B cell (primary cell): ENCODE measurements at places on chromosomes 5 and 9.

DNA sequence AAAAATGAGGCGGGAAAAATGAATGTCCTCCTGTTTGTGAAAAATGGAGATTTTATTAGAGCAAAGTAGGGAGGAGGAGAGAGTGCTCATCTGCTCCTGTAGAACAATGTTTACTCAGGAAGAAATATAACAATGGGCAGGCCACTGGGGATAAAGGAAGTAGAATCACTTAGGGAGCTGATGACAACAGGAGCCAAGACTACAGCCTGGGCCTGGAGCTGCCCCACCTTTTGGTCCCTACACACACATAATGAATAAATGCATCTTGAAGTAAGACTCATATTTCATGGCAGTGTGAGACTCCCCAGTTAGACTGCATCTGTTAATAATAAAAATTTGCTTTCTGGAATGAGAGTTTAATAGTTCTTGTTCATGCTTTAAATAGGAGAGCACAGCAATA lies 1939.8 kb downstream of the EFNA5 start:
- no peak for DNase-seq

DNA sequence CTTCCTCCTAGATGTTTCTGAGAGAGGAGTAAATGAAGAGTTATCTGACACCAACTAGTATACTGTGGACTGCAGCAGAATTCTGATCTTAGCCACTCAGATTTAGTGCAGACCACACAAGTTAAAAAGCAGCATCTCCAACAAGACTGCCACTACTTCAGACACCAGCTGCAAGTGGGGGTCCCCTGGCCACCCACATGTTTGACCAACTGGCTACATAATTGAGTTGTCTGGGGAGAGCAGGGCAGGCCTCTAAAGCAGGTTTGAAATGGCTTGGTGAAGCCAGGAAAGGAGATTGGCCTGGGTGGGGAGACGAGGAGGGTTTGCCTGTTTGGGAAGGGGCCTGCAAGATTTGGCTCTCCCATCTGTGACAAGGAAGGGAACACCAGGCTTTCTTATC lies 40.5 kb upstream of the FAM81B start:
- DNase-seq: no peak

DNA sequence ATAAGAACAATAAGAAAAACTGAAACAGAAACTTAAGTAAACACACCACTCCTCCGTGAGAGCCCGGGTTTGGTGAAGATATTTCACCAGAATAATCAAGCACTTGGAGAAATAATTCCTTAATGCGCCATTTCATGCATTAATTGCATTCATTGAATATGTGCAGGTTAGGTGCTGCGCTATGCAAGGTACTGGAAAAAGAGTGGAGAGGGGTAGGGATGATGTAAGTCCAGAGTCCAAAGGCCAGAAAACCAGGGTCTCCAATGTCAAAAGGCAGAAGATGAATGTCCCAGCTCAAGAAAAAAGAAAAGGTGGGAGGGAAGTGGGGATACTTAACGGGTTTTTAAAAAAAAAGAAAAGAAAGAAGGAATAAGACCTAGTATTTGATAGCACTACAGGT lies 669 bp upstream of the ZFP37 start:
- DNase-seq: no peak

DNA sequence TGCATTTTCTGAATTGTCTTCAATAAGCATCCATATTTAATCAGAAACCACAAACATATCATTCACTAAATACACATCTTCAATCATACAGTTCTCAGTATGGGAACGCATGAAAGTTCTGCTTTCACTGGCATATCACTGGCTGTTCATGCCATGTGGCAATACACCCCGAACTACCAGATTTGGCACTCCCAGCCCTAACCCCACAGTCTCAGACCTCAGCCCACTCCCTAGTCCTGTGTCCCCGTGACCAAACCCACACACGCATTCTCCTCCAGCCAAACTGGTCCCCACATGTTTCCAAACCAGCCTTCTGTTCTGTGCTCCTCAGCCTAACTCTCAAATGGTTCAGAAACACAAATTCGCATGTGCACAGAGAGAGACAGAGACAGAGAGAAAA lies 20.6 kb downstream of the KCNMB1 start:
- DNase-seq: no peak

DNA sequence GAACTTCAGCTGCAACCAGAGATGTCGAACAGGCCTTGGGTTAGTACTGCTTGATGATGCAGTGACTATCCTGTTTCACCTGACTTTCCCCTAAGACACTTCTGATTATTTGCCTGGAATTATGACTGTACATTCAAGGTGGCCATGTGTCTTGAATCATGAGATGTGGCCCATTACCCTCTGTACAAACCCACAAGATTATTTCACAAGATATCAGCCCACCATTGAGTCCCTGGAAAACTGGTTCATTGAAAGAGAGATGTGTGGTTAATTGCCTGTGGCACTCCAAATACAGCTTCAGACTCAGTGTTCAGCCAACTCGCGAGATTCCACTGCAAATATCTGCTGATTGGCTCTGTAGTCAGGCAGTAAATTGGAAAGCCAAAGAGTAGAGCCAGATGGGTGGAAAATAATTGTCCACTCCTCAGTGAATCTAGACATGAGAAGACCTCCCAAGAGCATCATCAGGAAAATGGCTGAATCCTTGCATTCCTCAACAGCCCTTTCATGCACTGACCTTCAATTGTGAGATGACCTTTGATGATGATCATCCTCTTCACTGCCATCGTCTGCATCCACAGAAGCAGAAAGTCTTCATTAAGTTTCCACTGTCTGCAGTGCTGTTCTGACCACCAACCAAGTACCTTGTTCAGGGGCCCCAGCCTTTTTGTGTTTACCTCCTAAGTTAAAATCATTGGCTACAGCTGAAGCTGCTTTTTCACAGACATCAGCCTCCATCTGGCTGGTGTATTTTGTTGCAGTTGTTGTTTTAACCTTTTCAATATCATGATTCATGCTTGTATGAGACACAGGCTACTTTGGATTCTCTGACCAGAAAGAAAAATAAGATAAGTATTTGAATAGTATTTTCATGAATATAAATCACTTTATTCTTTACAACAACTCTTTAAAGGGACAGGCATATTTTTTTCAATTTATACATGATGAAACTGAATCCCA lies 75.2 kb downstream of the ESM1 start:
- no peak for DNase-seq

- DNase-seq: no peak
Observed at GRCh38 chr9:136931611-136932130, 12.9 kb downstream of the FBXW5 start.

DNA sequence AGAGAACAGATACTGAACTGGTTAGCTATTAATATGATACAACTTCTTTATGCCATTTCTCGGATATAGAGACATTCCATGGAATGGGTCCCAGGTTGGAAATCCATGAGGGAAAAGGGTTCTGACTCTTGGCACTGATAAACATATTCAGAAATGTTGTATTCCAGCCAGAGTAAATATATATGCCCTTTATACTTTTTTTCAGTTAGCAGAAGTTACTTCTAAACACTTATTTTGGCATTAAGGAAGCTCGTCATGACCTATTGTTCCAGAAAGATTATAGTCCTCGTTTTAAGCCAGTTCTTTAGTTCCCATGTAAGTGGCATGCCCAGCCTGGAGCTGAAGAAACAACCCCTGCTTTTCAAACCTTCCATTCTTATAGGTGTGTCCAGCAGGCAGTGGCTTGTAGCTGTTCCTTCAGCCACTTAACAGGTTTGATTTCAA lies 181.6 kb downstream of the CD180 start:
- no peak for DNase-seq

GRCh38 chr9:109813829-109814228 lies 33.8 kb downstream of the PALM2AKAP2 start:
- no peak for DNase-seq

DNA sequence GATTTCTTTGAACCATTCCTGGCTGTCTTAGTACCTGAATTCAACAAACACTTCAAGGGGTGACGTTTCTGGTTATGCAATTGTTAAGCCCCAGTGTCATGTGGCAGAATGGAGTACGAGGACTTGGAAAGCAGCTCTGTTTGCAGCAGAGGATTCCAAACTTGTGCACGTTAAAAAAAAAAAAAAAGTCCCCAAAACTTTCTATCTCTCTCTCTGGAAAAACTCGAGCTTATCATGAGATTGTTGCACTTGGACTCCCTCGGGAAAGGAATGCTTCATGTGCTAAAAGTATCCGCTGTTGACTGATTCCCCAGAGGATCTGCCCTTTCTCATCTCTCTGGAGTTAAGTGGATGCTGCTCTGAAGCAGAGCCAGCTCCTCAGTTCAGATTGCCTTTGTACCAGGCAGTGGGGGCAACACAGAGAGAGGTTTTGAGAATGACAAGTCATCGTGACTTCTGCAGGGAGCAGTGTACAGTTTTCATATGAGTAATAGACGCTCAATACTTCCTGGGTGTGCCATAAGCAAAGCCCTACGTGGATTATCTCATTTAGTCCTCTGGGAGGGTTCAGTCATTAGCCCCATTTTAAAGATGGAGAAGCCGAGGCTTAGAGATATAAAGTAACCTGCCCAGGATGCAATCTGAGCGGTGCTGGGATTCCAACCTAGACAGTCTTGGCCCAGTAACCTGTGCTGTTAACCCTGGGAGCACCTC lies 28.1 kb downstream of the TMOD1 start:
- no peak for DNase-seq

- DNase-seq: no peak
Observed at GRCh38 chr9:68842568-68842967, 137.5 kb downstream of the PIP5K1B start.

GRCh38 chr5:75047356-75047755 lies 5.0 kb downstream of the GCNT4 start:
- no peak for DNase-seq

GRCh38 chr5:115875447-115875846 lies 33.7 kb downstream of the AP3S1 start:
- no peak for DNase-seq

- DNase-seq: no peak
Observed at GRCh38 chr9:134263596-134263995, 62.7 kb upstream of the RXRA start.

- DNase-seq: peak; percentile 76
Observed at GRCh38 chr9:121059998-121060636, 10.0 kb upstream of the C5 start.

DNA sequence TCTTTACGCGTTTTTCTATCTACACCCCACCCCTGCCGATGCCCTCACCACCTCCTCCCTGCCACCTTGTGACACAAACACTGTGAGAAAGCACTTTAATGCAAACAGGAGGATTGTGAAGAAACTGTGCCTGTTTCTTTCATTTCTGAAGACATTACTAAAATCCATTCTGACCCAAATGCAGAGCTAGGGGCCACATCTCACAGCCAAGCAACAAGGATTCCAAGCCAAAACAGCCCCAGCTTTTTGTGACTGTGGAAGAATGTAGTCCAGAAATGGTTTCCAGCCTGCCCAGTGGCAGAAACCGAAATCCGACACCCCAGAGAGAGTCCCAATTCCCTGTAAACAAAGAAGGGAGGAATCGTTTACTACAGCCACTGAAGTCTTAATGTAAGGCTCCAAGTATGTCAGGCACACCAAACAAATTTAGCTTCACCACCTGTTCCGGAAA lies 190.9 kb downstream of the TTC39B start:
- no peak for DNase-seq

GRCh38 chr9:103188781-103189350 lies 193.7 kb downstream of the CYLC2 start:
- no peak for DNase-seq

GRCh38 chr5:112634166-112634565 lies 103.5 kb upstream of the APC start:
- no peak for DNase-seq

DNA sequence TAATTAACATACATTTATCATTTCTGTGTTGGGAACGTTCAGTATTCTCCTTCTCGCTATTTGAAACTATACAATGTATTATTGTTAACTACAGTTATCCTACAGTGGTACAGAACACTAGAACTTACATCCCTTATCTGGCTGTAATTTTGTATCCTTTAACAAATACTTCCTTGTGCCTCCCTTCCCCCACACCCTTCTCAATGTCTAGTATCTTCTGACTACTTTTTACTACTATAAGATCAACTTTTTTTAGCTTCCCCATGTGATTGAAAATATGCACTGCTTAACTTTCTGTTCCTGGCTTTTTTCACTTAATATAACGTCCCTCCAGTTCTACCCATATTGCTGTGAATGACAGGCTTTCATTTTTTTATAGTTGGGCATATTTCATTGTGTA lies 253.5 kb downstream of the RAB3C start:
- DNase-seq: no peak

GRCh38 chr5:1424716-1425115 lies 20.5 kb downstream of the SLC6A3 start:
- DNase-seq: no peak

DNA sequence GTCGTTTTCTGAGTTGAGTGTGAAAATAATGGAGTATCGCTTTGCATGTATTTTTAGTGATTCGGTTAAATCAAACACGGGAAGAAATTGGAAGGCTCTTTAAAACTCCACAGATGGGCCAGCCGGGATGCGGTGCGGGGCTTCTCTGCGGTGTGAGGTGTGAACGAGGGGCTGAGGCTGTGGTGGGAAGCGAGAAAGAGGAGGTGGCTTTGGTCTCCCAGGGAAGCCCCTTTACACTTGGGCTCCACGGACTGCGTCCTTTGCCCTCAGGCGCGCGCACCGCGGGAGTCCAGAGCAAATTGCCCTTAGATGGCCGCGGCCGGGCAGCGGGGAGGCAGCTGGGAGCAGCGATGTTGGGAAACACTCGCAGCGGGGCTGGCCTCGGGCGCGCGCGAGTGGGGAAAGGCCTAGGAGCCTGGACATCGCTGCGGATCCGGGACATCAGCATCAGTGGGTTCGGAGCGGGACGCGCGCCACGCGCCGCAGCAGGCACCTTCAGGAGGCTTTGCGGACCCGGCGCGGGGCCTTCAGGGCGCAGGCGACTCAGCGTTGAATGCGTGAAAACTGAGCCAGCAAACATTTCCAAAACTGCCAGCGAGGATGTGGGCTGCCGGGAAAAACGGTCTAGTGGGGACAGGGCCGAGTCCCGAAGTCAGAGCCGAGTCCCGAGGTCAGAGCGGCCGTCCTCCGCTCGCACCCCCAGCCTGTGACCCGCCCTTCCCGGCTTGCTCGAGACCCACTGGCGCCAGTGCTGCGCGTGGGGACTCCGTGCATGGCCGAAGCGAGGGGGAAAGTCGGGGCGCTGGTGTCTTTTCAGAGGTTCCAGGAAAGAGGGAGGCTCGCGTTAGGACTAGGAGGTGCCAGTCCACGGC lies 6.5 kb downstream of the IRX1 start:
- no peak for DNase-seq

- no peak for DNase-seq
Observed at GRCh38 chr9:133419005-133419404, 1.2 kb upstream of the REXO4 start.

- no peak for DNase-seq
Observed at GRCh38 chr5:147037515-147038205, 159.1 kb upstream of the PPP2R2B start.

DNA sequence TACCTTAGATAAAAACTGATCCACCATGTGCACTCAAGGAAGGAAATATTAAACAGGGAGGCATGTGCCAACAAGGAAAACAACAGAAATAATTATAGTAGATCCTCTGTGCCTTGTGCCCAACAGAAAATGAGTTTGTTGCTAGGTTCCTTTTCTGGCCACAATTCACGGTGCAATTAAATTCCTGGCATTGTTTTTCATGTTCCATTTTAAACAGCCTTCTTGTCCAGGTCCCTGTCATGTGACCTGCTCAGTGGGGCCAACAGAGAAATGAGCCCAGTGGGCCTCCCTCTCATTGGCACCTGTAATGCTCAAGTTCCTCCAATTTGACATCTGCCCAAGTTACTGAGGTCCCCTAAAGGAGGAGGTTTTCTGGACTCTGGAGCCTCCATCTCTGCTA lies 56.5 kb downstream of the SPOCK1 start:
- DNase-seq: no peak

GRCh38 chr5:134110382-134110781 lies 4.1 kb upstream of the TCF7 start:
- no peak for DNase-seq

GRCh38 chr9:100324594-100325200 lies 28.0 kb downstream of the TEX10 start:
- peak; percentile 57 for DNase-seq
